Upper lobe of left lung (tissue), 6 donors: ENCODE measurements at places on chromosomes 12 and 14. TPM values are rescaled to one million over a fixed set of nuclear protein-coding genes. Genes with fewer than 3 reads are reported as not detected.

Gene ZDHHC22
- total RNA-seq, result not detected

DNA sequence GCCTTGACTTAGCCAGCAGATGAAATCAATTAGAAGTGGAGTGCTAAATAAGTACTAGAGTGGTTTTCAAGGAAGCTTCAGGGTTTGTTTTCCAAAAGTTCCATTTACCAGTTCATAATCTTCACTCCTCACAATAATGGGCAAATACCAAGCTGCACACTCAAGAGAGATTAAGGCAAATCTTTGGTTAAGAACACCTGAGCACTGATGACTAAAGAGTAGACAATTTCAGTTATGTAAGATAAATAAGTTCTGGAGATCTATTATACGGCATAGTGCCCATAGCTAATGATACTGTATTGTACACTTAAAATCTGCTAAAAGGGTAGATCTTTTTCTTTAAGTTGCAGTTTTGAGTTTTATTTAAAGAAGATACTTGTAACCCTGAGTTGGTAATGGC lies 125.0 kb downstream of the ARMH4 start:
- DNase-seq, result no peak
- H3K36me3 ChIP-seq, result no peaks in the 10 kb centered on the region
- no peaks in the 10 kb centered on the region for H3K4me1 ChIP-seq
- H3K27me3 ChIP-seq, result no peaks in the 10 kb centered on the region

GRCh38 chr12:108850854-108851573 lies 6.4 kb downstream of the SSH1 start:
- no peaks in the 10 kb centered on the region for H3K36me3 ChIP-seq
- no peak for DNase-seq

DNA sequence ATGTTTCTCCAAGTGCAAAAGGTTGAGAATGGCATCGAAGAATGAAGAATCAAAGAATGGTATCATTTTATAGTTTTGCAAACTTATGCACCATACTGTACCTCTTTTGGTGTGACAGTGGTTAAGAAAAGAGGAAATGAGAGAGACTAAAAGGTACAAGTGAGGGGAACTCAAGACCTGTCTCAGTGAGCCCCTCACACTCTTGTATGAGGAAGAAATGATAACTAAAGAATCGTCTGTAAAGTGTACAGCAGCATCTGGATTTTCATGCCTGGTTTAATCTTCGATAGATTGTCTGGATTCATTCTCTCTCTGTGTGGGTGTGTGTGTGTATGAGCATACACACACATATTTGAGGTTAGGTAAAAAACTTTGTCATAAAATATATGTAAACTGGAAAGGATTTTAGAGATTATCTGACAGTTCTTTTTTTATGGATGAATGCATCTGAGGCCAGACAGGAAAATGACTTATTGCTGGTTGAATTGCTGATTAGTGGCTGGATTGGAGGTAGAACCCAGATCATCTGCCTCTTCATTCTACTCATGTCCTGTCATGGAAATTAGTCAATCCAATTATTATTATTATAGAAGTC lies 16.0 kb upstream of the SLC38A2 start:
- H3K27ac ChIP-seq, result peak overlapping the region; percentile 100
- H3K36me3 ChIP-seq, result no peaks in the 10 kb centered on the region
- no peak for DNase-seq
- peaks cover 53% of the 10 kb centered on the region for H3K4me1 ChIP-seq

DNA sequence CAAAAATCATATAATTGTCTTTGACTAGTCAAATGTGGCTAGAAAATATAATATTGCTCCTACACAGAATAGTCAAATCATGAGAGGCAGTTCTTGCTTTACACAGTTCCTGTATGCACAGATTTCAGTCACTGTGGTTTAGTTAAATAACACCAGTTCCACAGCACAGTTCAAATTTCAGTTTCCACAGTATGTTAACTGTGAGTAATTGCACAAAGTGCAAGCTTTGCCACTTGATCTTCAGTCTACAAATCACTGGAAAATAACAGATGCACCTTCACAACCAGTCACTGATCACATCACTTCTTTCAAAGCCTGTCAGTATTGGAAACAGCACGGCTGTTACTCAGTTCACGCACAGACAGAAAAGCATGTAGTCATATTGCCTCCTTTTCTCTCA lies 38.7 kb downstream of the KCNH5 start:
- H3K27me3 ChIP-seq, result no peaks in the 10 kb centered on the region
- H3K27ac ChIP-seq, result no peak overlapping the region
- H3K4me1 ChIP-seq, result no peaks in the 10 kb centered on the region
- H3K4me3 ChIP-seq, result no peak overlapping the region
- no peaks in the 10 kb centered on the region for H3K36me3 ChIP-seq
- DNase-seq, result no peak

- no peaks in the 10 kb centered on the region for H3K36me3 ChIP-seq
- no peak for DNase-seq
- H3K4me3 ChIP-seq, result no peak overlapping the region
- H3K27ac ChIP-seq, result no peak overlapping the region
- H3K27me3 ChIP-seq, result no peaks in the 10 kb centered on the region
- H3K4me1 ChIP-seq, result no peaks in the 10 kb centered on the region
Measured at GRCh38 chr14:22487401-22487800, 101.6 kb downstream of the DAD1 start.

Gene TMEM121
- total RNA-seq, result 4.6 TPM

GRCh38 chr14:58899317-58899713 lies 261.6 kb downstream of the DACT1 start:
- H3K36me3 ChIP-seq, result no peaks in the 10 kb centered on the region
- H3K4me3 ChIP-seq, result no peak overlapping the region
- H3K27me3 ChIP-seq, result no peaks in the 10 kb centered on the region
- no peak for DNase-seq
- no peaks in the 10 kb centered on the region for H3K4me1 ChIP-seq

DNA sequence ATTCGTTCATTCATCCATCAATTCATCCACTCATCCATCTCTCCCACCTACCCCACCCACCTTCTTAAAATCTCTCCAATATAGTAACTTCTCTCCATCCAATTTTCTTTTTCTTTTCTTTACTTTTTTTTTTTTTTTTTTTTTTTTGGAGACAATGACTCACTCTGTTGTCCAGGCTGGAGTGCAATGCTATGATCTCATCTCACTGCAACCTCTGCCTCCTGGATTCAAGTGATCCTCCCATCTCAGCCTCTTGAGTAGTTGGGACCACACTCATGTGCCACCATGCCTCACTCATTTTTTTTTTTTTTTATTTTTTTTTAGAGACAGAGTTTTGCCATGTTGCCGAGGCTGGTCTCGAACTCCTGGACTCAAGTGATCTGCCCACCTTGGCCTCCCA lies 118.4 kb downstream of the SUDS3 start:
- DNase-seq, result no peak
- no peaks in the 10 kb centered on the region for H3K4me1 ChIP-seq
- H3K36me3 ChIP-seq, result no peaks in the 10 kb centered on the region
- no peaks in the 10 kb centered on the region for H3K27me3 ChIP-seq
- H3K4me3 ChIP-seq, result no peak overlapping the region

DNA sequence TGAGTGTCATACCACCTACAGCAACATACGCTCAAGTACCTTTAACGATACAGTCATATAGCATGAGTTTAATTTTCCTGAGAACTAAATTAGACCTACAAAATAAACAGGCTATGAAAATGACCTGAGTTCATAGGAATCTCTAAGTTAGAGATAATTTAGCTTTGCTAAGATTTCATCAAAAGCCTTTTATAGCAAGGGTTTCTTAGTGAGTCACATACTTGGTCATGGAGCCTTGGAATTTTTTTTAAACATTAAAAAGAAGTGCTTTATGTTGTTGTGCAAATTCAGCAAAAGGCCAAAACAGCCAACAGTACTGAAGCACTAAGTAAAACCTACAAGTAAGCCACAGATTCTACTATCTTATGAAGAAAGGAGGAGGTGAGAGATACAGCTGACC lies 93.6 kb upstream of the FERMT2 start:
- no peaks in the 10 kb centered on the region for H3K27me3 ChIP-seq
- H3K4me1 ChIP-seq, result peaks cover 6% of the 10 kb centered on the region
- no peak overlapping the region for H3K4me3 ChIP-seq
- H3K27ac ChIP-seq, result no peak overlapping the region
- no peak for DNase-seq

- H3K4me3 ChIP-seq, result no peak overlapping the region
- H3K4me1 ChIP-seq, result no peaks in the 10 kb centered on the region
- no peaks in the 10 kb centered on the region for H3K36me3 ChIP-seq
- no peak overlapping the region for H3K27ac ChIP-seq
- H3K27me3 ChIP-seq, result no peaks in the 10 kb centered on the region
Measured at GRCh38 chr14:57937676-57938075, 71.8 kb upstream of the SLC35F4 start.

GRCh38 chr12:81207173-81207572 lies 129.3 kb downstream of the ACSS3 start:
- H3K4me3 ChIP-seq, result no peak overlapping the region
- no peaks in the 10 kb centered on the region for H3K4me1 ChIP-seq
- DNase-seq, result no peak
- H3K36me3 ChIP-seq, result no peaks in the 10 kb centered on the region
- H3K27me3 ChIP-seq, result no peaks in the 10 kb centered on the region

DNA sequence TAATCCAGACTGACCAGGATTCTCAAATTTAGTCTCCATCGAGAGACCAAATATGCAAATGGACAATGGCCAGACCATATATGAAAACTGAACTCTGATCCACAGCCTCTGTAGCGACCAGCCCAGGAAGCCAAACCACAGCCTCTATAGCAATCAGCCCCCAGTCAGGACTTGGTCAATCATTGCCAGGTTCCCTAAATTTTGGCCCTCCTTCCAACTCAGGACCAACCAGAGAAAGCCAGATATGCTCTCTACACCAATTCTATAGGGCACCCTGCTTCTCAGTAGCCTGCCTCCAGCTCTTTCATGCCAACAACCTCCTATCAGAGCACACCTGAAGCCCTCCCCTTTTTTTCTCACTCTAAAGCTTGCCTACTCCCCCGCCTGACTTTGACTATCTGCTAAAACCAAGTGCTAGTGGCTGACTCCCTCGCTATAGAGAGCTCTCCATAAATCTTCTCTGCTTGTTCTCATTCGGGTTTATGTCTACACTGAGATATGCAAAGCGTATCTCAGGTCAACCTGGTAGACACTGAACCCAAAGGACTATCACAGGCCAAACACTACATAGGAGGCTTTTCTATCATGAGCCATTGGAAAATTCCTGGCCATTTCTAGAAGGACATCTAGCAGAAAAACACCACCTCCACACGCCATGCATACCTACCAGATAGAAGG lies 110.5 kb upstream of the FUT8 start:
- no peaks in the 10 kb centered on the region for H3K4me1 ChIP-seq
- no peak overlapping the region for H3K27ac ChIP-seq
- H3K4me3 ChIP-seq, result no peak overlapping the region
- no peaks in the 10 kb centered on the region for H3K36me3 ChIP-seq

DNA sequence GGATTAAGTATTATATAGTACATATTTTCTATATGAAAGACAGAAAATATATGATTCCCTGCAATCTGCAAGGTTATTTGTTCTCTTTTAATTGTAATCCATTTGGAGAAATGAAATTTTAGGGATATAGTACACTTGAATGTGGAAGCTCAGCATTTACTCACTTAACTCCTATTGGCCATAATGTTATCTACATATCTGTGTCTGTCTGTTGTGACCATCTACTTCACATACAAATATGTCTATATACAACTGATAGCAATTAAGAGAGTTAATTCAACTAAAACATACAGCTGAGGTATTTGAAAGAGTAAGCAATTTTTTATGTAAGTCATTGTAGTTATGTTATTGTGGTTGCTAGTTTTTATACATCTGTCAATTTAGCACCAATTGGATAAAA lies 12.9 kb downstream of the FOXG1 start:
- H3K4me1 ChIP-seq, result peaks cover under 1% of the 10 kb centered on the region
- H3K27ac ChIP-seq, result no peak overlapping the region

DNA sequence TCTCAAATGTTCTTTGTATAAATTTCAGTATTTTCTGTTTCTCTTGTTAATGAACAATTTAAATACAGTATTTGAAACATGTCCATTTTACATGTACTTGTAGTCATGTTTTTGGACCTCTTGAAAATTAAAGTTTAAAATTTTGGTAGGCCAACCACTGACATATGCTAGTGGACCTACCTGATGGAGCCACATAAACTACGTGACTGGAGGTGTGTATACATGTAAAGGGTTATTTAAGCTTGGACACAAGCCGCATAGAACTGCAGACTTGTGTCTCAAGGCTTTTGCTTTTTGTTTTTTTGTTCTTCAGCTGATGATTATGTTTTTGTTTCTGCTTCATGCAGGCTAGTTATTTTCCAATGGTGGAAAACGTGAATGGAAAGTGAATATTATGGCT lies 568.5 kb upstream of the MDGA2 start:
- no peak overlapping the region for H3K27ac ChIP-seq
- H3K4me3 ChIP-seq, result no peak overlapping the region
- DNase-seq, result no peak
- no peaks in the 10 kb centered on the region for H3K36me3 ChIP-seq
- no peaks in the 10 kb centered on the region for H3K27me3 ChIP-seq

- no peaks in the 10 kb centered on the region for H3K36me3 ChIP-seq
- no peaks in the 10 kb centered on the region for H3K27me3 ChIP-seq
- H3K4me3 ChIP-seq, result no peak overlapping the region
- H3K4me1 ChIP-seq, result no peaks in the 10 kb centered on the region
Measured at GRCh38 chr12:22729957-22730443, 105.0 kb downstream of the ETNK1 start.

DNA sequence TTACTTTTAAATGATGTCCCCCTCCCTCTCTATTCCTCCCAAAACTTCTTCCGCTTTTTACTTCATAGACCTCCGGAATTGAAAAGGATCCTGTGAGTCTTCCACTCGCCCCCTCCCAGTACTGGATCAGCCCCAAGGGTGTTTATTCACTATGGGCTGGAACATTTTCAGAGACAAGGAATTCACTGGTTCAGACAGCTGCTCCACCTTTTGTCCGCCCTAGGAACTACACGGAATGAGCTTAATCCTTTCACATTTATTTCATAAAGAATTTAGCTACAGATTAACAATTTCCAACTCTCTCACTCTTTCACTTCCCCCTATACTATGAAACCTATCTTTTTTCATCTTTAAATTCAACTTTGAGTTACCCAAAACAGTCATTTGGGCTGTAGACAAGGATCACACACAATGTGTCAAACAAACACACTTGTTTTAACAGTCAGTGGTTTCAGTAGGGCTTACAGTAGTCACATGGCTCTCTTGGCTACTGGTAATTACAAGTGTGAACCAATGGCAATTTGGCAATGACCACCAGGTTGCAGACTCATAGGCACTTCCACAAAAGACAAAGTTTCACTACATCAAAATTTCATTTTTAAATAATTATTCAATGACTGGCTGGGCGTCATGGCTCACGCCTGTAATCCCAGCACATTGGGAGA lies 20.6 kb downstream of the CNIH1 start:
- DNase-seq, result no peak
- H3K27ac ChIP-seq, result no peak overlapping the region
